Mucosa of descending colon (tissue), 3 donors: ENCODE measurements at places on chromosomes 11 and 22. TPM values are rescaled to one million over a fixed set of nuclear protein-coding genes. Genes with fewer than 3 reads are reported as not detected.

DNA sequence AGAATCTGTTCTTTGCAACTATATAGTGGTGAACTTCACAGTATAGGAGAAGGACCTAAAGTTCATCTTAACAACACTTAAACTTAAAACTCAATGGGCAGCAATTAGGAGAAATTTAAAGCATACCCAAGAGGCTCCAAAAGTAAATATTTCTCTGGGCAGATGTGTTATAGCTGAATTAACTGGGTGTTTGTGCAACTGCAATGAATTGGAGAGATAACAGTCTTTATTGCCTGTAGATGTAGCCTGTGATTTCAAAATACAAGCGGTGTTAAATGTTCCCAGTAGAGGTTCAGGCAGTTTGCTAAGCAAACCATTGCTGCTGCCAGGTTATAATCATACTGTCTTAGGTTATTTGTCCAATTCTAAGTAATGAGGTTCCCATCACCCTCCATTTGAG, 294.1 kb upstream of the MTNR1B start:
- DNase-seq: no peak

GRCh38 chr22:21450858-21451353, 16.3 kb upstream of the TMEM191C start:
- DNase-seq: no peak

DNA sequence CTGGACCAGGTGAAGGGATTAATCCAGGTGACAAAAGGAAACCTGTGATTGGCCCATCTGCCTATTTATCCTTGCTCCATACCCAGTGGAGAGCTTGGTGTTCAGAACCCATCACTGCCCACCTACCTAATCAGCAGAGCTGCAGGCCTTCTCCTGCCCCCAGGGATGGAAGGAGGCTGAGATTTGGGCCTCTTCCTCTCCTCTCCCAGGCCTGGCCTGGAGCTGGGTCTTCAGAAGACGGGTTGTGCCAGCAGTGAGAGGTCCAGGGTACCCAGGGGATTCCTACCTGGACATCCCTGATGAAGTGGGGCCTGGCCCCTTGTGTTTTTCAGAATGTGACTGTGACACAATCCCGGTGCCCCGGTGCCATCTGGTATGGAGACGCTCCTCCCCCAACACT, 80.3 kb upstream of the MYOD1 start:
- no peak for DNase-seq

DNA sequence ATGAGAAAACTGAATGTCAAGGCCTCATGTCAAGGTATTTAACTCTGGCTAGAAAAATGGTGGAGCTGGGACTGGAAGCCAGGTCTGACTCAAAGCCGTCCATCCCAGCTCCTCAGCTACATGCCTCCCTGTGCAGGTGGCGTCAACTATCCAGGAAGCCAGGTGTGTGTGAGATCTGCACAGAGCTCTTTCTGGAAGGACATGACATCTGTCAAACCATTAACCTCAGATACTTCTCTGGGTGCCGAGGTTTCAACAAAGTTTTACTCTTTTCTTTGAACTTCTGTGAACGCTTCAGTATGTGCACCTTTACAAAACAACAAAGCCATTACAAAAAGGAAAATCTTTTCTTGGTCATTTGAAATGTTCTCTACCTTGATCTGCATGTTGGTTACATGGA, 7.0 kb upstream of the CASTOR1 start:
- DNase-seq: no peak

DNA sequence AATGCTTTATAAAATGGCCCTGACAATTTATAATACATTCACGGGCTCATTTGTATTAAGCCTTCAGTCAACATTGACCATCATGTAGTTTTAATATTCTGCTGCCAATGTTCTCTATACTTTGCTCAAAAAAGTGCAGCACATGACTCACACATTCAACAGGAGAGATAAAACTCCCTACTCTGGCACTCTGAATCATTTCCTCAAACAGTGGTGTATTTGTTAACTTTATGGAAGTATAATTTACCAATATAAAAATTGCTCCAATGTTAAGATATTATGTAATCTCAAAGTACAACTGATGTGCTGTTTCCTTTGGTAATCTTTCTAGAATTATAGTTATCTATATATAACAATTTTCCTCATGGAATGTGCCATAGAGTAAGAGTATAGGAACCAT, 39.9 kb downstream of the MAML2 start:
- DNase-seq: no peak

DNA sequence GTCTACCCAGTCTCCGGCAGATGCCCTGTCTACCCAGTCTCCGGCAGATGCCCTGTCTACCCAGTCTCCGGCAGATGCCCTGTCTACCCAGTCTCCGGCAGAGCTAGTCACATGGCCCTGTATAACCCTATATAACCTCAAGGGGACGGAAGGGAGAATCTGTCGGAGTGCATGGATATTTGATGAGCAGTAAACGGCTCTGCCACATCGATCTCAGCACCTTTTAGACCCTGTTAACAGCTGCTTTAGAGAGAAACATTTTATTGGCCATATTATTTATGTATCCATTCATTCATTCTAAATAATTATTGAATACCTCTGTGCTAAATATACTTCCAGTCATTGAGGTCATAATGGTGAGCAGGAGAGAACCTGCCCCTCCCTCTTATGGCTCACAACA, 228.9 kb downstream of the NTM start:
- no peak for DNase-seq

DNA sequence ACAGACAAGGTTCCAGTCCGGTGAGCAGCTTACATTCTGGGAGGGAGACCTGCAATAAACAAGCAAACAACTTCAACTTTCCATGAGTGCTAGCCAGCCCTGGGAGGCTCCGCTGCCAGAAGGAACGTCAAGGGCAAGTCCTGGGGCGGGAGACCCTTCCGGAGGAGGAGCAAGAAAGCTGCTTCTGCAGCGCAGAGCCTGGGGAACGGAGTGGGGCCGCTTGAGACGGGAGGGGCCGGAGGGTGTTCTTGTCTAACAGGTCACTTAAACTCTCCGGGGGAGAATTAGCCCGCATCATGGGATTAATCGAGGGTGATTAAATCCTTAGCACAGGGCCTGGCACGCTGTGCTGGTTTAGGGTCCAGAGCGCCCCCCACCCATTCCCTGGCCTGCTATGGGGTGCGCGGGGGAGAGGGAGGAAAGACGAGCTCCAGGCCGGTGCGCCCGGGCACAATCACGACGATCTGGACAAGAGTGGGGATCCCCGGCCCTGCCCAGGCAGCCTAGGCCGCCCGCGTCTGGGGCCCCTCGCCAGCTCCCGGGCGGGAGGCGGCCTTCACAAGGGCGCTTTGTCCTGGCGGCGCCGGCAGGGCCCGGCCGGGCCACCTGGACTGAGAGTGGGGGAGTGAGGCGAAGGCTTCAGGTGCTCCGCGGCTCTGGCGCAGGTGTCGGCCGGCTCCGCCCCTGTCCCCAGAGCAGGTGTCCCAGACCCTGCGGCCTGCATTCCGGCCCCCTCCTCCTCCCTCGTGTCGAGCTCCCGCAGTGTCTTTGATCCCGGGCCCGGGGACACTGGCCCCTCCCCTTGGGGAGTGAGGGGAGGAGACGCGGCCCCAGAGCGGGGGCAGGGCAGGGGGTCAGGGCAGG, 663 bp upstream of the LARGE2 start:
- peak; percentile 39 for DNase-seq

DNA sequence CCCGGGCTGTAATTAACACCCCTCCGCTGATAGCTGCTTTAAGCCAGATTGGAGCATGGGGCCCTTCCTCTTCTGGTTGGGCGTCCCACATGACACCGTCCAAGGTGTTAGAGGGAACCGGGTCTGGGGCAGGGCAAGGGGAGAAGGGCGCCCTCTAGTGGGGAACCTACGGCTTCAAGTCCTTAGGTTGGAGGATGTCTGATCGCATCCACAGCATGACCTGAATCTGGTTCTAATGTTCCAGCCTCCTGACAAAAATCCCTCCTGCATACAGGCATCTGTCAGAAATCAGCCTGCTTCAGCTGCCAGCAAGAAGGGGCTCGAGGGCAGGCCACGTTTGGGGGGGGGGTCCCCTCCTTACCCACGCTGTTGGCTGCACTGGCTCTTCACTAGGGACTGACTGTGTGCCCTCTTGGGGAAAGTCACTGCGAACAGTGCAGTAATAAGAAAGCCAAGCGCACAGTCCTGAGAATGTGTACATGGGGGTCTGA, 94.2 kb upstream of the TBCEL start:
- DNase-seq: peak; percentile 46

DNA sequence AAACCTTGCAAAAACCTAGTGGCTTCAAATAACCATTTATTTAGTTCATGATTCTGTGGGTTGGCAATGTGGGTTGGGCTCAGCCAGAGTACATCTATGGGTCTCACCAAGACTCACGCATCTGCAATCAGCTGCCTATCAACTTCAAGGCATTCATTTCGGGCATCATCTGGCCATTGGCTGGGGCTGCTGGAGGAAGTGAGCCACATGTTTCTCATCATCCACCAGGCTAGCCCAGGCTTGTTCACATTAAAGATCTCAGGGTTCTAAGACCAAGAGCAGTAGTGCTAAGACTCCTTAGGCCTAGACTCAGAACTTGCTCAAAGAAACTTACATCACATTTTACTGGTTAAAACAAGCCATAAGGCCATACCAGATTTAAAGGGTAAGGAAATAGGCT, 478.9 kb upstream of the ARHGAP42 start:
- DNase-seq: no peak

DNA sequence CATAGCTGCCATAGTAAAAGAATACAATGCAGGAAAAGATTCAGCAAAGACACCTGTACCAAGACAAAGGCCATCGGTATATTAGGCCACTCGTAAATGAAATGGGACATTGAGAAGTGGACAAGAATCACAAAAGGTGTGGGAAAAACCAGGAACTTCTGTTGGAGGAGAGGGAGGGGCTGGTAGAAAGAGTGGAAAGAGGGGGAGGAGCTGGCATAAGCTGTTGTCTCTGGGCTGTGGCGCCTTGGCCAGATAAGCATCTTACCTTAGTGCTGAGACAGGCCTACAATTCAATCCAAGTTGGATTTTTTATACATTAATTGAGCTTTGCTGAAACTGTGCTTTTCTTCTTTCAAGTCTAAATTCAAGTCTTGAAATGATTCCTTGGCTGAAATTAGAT, 37.1 kb downstream of the ZNF202 start:
- no peak for DNase-seq

DNA sequence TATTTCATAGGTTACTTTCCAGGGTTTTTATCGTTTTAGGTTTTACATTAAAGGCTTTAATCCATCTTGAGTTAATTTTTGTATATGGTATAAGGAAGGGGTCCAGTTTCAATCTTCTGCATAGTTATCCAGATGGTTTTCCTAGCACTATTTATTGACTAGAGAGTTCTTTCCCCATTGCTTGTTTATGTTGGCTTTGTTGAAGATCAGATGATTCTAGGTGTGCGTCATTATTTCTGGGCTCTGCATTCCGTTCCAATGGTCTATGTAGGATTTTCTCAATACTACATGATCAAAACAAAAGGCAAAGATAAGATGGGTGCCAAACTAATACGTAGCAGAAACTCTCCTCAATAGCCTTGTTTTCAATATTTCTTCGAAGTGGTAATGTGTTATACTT, 14.3 kb upstream of the RIC3 start:
- no peak for DNase-seq

GRCh38 chr22:26004477-26004876, 164.8 kb upstream of the SEZ6L start:
- no peak for DNase-seq

GRCh38 chr11:118148240-118148639, 4.4 kb downstream of the SCN4B start:
- DNase-seq: no peak

- DNase-seq: no peak
Measured at GRCh38 chr11:2098691-2099515, 40.3 kb downstream of the IGF2 start.

DNA sequence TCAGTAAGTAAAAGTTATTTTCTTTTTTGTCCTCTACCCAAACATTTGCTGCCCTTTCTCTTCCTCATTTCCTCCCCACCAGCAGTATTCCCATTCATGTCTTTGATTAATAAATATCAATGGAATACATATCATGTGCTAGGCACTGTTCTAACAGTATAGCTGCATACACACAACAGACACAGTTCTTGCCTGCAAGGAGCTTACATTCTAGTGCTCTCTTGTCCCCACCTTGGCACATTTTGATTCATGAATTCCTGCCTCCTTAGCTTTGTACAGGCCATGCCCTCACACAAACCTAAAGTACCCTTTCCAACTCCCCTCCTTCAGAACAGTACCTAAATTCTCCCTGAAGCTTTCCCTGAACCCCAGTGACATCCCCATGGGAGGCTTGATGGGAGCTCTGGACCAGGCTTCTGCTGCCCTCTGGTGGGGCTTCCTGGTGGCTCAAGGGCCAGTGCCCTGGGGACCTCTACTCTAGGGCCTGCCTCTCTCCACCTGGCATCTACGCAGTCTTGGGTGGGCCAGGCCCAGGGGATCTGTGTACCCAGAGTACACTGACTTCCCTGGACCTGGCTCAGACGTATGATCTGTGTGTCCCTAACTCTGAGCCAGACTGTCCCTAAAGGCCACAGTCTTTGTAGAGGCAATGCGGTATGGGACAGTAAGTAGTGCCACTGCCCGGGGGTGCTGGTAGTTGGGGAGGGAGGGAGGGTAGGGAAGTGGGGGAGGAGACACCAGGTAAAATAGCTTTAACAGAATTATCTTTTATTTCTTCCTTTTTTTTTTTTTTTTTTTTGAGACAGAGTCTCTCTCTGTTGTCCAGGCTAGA, 14.1 kb downstream of the RPS13 start:
- peak; percentile 81 for DNase-seq

DNA sequence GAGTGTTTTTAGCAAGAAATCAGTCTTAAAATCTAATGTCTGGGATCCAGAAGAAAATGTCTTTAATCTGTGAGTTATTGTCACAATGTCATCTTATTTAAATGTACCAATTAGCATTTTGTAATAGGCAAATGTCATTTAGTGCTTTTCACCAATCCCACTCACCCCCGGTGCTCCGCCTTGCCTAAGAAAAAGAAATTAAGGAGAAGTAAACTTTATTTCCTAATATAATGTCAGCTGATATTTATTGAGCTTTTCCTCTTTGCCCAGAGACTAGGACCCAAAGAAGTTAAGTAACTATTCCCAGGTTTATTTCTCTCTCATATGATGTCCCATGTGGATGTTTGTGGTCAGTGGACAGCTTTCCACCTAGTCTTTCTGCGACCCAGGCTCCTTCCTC, 16.2 kb downstream of the SC5D start:
- no peak for DNase-seq

Gene FLRT1
- 0.31 TPM for total RNA-seq

Gene PIH1D2
- total RNA-seq: 1.5 TPM

Gene CARD18
- total RNA-seq: not detected

Gene FOSL1
- 1.2 TPM for total RNA-seq

Gene GSC2
- not detected for total RNA-seq

Gene CEP126
- total RNA-seq: 4.1 TPM

Gene ROBO4
- 4.8 TPM for total RNA-seq

Gene C22orf42
- not detected for total RNA-seq

Gene TMEM121B
- total RNA-seq: 0.58 TPM

Gene OVOL1
- 16.5 TPM for total RNA-seq

Gene OR56A5
- not detected for total RNA-seq

Gene OR8D4
- not detected for total RNA-seq

Gene SCT
- total RNA-seq: not detected
